ENCODE measurements at places on chromosomes 7 and 10.

DNA sequence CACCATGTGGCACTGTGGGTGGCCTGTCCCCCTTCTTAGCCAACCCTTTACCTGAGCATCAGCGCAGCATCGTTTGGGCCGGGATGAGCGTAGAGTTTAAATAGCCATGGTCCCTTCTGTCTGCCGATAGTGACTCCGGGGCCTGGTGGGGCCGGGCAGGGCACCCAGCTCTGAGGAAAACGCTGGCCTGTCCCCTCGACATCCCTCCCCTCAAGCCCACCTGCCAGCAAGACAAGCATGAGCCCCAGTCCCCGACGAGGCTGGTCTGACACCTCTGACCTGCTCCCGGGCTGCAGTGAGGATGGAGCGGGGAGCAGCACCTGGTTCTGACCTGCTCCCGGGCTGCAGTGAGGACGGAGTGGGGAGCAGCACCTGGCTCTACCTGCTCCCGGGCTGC lies 31.1 kb upstream of the CNPY1 start:
- no peak for DNase-seq

- no peak for DNase-seq
These were observed 27.3 kb downstream of the RAB18 start for GRCh38 chr10:27531336-27531847.

DNA sequence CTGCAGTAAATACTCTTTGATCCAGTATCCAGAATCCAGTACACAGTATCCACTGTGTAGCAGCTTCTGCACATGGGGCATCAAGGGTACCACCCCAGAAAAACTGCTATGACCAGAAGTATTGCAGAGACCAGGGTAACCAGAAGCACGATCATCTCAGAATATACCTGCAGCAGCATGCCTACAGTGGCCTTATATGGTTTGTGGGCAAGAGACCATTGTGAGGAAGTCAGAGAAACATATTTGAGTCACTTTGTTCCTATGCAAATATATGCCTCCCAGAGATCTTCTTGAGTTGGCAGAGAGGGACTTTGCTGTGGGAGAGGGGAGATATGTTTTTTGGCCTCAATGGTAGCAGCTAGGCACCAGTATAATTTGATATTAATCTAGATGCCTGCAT lies 206.4 kb upstream of the LRRTM3 start:
- DNase-seq: no peak

DNA sequence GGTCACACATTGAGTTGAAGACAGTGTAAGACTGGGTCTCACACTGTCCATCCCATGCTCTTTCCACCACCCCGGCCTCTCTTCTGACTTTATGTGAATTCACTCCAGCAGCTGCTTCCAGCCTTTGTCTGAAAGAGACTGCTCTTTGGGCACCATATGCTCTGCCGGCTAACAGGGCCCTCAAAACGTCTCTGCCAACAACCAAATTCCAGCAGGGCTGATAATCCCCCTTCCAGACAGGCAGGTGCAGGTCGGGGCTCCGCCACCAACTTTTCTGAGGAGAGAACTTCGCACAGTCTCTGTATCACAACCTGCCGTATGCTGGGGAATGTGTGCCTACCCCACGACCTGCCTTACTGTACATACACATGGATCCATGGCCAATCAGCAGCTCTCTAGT lies 64.3 kb downstream of the PLXNA4 start:
- no peak for DNase-seq

DNA sequence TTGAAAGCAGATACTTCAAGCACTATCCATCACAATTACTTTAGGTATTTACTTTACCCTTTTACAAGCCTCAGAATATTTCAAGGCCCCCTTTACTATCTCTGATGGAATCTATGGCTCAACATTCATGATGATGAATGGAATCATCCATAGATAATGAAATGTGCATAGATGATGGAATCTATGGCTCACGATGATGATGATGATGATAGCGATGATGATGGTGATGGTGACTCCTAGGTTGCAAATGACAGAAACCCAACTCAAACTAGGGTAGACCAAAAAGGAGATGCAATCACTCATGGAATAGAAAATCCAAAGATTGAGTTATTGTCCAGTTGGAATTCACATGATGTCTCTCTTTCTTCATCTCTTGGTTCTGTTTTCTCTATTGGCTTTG lies 55.7 kb downstream of the NEBL start:
- DNase-seq: no peak

DNA sequence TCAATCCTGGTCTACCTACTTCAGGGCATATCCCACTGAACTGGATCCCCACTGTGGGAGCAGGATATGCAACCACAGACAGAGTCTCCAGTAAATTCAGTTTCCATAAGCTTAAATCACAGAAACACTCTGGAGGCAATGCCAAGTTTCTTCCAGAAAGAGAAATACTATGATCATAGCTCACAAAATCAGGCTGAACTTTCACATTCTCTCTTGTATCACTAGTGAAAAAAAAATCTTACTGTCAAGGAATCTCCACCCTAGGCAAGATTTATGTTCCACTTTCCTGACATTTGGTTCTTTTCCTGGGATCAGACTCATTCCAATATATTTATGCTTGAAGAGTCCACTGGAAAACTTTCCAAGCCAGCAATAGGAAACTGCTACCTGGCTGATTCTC lies 749.0 kb downstream of the SUGCT start:
- DNase-seq: no peak

Measured in NCI-H1417 treated with DMSO at 0.1 percent for 48 hours (cell line).